ENCODE measurements at places on chromosomes 7 and 10. TPM values are rescaled to one million over a fixed set of nuclear protein-coding genes. Genes with fewer than 3 reads are reported as not detected.

The EVX1 gene
- not detected for polyA plus RNA-seq

The SEMA3D gene
- 0.18 TPM for polyA plus RNA-seq

The SCART1 gene
- polyA plus RNA-seq: 0.32 TPM

The SPDYE2B gene
- polyA plus RNA-seq: not detected

The IL6 gene
- polyA plus RNA-seq: 0.17 TPM

The TMEM140 gene
- polyA plus RNA-seq: 29.3 TPM

The MRC1 gene
- 9.2 TPM for polyA plus RNA-seq

The ABCB4 gene
- polyA plus RNA-seq: 61.5 TPM

The ACSL5 gene
- polyA plus RNA-seq: 55.0 TPM

The NXPH1 gene
- polyA plus RNA-seq: not detected

The PAPOLB gene
- polyA plus RNA-seq: not detected

The OR2A2 gene
- polyA plus RNA-seq: not detected

The FAM25A gene
- polyA plus RNA-seq: not detected

The NOS3 gene
- 1.6 TPM for polyA plus RNA-seq

The OPALIN gene
- polyA plus RNA-seq: not detected

GRCh38 chr7:1974290-1975101 lies 258.2 kb downstream of the MAD1L1 start:
- no peak overlapping the region for H3K4me3 ChIP-seq
- no peaks in the 10 kb centered on the region for H3K27me3 ChIP-seq
- peak overlapping the region; percentile 3 for H3K27ac ChIP-seq
- DNase-seq: no peak
- no peaks in the 10 kb centered on the region for H3K36me3 ChIP-seq

DNA sequence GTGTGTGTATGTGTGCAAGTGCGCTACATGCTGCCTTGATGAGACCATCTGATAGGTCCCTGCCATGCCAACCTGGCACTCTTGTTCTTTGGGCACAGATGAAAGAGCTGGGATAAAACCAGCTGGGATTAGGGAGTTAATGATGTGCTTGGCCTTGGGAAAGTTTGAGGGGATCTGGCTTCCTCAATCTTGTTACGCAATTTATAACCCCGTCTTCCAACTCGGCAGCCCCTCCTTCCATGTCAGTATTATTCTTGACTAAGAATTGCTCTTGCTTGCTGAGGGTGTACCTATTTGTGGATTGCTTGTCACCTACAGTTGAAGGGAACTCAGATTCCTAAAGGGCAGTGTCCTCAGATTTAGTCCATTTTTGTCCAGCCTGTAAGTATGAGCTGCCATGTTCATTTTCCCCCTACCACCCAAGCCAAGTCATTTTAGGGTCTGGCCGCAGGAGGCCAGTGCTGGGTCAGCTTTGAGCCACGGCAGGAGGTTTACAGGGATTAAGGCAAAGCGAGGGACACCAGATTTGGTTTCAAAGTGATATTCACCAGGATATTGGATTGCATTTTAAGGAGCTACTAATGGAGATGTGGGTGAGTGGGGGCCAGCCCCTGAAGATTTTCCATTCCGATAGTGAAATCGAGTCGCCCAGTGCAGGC lies 34.1 kb upstream of the KCNMA1 start:
- no peak overlapping the region for H3K4me3 ChIP-seq
- no peak for DNase-seq
- H3K27ac ChIP-seq: no peak overlapping the region
- no peaks in the 10 kb centered on the region for H3K4me1 ChIP-seq
- no peaks in the 10 kb centered on the region for H3K27me3 ChIP-seq

DNA sequence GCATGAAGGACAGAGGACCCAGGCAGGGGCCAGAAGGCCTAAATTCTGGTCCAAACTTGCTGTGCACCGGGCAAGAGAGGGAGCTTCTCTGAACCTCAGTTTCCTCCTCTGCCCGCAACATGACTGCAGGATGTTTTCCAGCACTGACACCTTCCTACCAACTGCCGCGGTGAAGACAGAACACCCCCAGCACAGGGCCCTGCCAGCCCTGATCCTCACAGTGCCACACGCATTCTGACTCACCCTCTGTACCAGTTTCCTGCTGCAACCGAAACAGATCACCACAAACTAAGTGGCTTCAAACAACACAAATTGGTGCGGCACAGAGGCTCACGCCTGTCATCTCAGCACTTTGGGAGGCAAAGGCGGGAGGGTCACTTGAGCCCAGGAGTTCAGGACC lies 18.1 kb downstream of the MAD1L1 start:
- no peaks in the 10 kb centered on the region for H3K27me3 ChIP-seq
- H3K4me3 ChIP-seq: no peak overlapping the region
- H3K36me3 ChIP-seq: peaks cover 61% of the 10 kb centered on the region
- H3K4me1 ChIP-seq: no peaks in the 10 kb centered on the region
- no peak for DNase-seq

- no peaks in the 10 kb centered on the region for H3K36me3 ChIP-seq
- DNase-seq: no peak
- no peaks in the 10 kb centered on the region for H3K4me1 ChIP-seq
- no peak overlapping the region for H3K27ac ChIP-seq
Measured at GRCh38 chr10:33920351-33920750, 585.9 kb upstream of the NRP1 start.

- H3K36me3 ChIP-seq: no peaks in the 10 kb centered on the region
- no peak for DNase-seq
- no peaks in the 10 kb centered on the region for H3K27me3 ChIP-seq
- no peaks in the 10 kb centered on the region for H3K4me1 ChIP-seq
- H3K4me3 ChIP-seq: no peak overlapping the region
- no peak overlapping the region for H3K27ac ChIP-seq
Measured at GRCh38 chr10:108393089-108393488, 1228.6 kb upstream of the SORCS1 start.

- no peaks in the 10 kb centered on the region for H3K27me3 ChIP-seq
- H3K4me3 ChIP-seq: no peak overlapping the region
- no peak overlapping the region for H3K27ac ChIP-seq
- H3K4me1 ChIP-seq: peaks cover 5% of the 10 kb centered on the region
Measured at GRCh38 chr7:99094401-99094800, 49.5 kb downstream of the SMURF1 start.

GRCh38 chr10:113486531-113486930 lies 66.3 kb upstream of the HABP2 start:
- no peak for DNase-seq
- H3K27me3 ChIP-seq: no peaks in the 10 kb centered on the region
- H3K27ac ChIP-seq: no peak overlapping the region
- H3K4me1 ChIP-seq: no peaks in the 10 kb centered on the region

DNA sequence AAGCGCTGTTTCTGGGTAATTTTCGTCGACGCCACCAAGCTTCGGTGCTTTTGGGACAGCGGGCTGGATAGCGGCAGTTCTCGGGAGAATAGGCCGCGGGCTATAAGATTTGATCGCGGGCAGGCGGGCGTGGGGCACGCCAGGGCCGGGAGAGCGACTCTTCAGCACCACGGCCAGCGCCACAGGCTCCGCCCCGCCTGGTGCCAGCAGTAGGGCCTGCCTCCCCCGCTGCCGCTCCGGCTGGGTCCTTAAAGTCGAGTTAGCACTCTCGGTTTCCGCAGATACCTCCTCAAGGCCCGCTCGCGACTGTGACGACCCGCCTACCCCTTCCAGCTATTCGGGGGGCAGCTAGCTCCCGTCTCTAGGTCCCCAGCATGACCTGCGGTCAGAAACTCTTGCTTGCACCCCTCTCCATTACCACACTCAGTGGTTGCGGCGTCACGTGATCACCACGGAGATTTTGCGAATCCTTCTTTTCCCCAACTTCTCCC lies 9.4 kb downstream of the NXPH1 start:
- H3K27me3 ChIP-seq: peaks cover 13% of the 10 kb centered on the region
- peaks cover 14% of the 10 kb centered on the region for H3K4me1 ChIP-seq
- H3K27ac ChIP-seq: no peak overlapping the region
- H3K36me3 ChIP-seq: no peaks in the 10 kb centered on the region
- no peak overlapping the region for H3K4me3 ChIP-seq

GRCh38 chr7:47389171-47389922 lies 192.6 kb downstream of the TNS3 start:
- H3K4me1 ChIP-seq: no peaks in the 10 kb centered on the region
- DNase-seq: no peak
- no peaks in the 10 kb centered on the region for H3K27me3 ChIP-seq
- no peak overlapping the region for H3K4me3 ChIP-seq
- no peak overlapping the region for H3K27ac ChIP-seq

DNA sequence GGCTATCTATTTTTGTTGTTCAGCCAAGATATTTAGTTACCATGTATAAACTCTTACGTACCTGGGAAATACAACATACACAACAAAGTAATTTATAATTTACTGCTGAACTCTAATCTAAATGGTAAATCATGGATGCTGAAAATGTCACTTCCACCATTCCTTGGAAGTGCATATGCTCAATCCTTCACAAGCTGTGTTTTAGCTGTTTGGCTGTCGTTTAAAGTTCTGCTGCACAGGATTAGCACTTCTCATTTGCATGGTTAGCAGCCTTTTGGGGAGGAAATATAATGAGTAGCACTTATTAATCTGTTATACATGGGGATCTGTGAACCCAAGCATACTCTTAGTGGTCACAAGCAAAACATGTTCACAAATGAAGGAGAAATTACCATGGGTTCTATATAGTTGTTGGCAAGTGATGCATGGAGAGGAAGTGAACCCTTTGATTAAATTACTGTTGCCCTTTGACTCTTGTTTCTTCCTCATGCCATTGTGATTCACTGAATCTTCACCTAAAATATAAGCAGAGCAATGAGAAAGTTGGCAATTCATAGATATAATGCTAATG lies 18.5 kb downstream of the PIK3CG start:
- H3K27ac ChIP-seq: no peak overlapping the region
- H3K4me1 ChIP-seq: no peaks in the 10 kb centered on the region
- no peak overlapping the region for H3K4me3 ChIP-seq
- H3K27me3 ChIP-seq: no peaks in the 10 kb centered on the region
- H3K36me3 ChIP-seq: no peaks in the 10 kb centered on the region

- peaks cover 14% of the 10 kb centered on the region for H3K4me1 ChIP-seq
- no peaks in the 10 kb centered on the region for H3K27me3 ChIP-seq
- no peak for DNase-seq
Measured at GRCh38 chr10:16436367-16436757, 448 bp upstream of the PTER start.

DNA sequence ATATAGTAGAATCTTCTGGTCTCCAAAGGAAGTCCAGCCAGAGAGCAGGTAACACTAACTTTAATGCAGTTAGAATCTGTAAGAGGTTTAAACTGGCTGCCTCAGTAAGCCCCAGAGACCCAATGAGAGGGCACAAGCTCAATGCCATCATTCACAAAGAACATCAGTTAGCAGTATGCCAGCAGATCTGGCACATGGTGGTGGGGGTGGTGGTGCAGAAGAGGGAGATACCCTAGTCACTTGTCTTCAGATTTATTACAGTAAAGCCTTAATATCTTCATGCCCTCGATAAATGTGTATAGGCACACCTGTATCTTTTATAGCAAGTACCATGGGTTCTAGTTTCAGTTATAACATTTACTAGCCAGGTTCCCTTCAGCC lies 86.2 kb downstream of the SORBS1 start:
- no peak for DNase-seq
- peak overlapping the region; percentile 70 for H3K27ac ChIP-seq
- no peak overlapping the region for H3K4me3 ChIP-seq
- H3K27me3 ChIP-seq: no peaks in the 10 kb centered on the region

DNA sequence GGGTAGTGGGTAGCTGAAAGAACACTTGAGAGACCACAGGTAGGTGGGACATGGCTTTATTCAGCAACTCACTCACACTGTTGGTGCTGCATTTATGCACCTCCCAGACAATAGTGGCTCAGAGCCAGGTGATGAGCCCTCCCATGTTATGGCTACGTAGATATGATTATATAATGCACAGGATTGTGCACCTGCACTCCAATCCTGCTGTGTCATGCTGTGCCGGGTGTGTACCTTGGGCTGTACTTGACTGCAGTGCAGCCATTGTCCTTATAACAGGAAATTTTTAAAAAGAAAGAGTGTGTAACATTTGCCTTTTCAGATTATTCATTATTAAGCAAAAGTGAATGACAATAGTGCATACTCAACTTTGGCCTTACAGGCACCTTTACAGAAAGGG lies 366.1 kb upstream of the BMPER start:
- H3K4me1 ChIP-seq: no peaks in the 10 kb centered on the region
- H3K4me3 ChIP-seq: no peak overlapping the region
- no peaks in the 10 kb centered on the region for H3K36me3 ChIP-seq
- H3K27ac ChIP-seq: no peak overlapping the region
- no peaks in the 10 kb centered on the region for H3K27me3 ChIP-seq
- DNase-seq: no peak

- H3K27ac ChIP-seq: no peak overlapping the region
- H3K4me1 ChIP-seq: peaks cover 1% of the 10 kb centered on the region
- H3K4me3 ChIP-seq: no peak overlapping the region
- DNase-seq: no peak
- H3K36me3 ChIP-seq: no peaks in the 10 kb centered on the region
Measured at GRCh38 chr10:49617121-49618020, 3.5 kb downstream of the CHAT start.

DNA sequence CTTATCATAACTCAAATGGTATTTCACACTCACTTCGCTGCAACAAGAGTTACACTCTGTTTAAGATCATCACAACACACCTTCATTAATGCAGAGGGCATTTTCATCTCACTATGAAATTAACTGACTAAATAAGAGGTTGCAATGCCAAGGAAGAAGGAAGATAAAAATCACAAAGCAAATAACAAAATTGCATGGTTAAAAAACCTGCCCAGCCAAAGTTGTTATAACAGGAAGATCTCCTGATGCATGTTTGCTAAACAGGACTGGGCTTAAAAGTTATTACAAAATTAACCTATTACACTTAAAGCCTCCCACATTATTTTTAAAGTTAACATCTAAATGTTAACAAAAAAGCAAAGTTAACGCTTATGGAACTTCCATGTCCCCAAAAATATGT lies 11.8 kb downstream of the FAM13C start:
- no peaks in the 10 kb centered on the region for H3K4me1 ChIP-seq
- H3K27me3 ChIP-seq: no peaks in the 10 kb centered on the region
- H3K27ac ChIP-seq: no peak overlapping the region
- H3K36me3 ChIP-seq: no peaks in the 10 kb centered on the region
- no peak for DNase-seq
- no peak overlapping the region for H3K4me3 ChIP-seq

GRCh38 chr10:95840121-95840520 lies 67.7 kb upstream of the CC2D2B start:
- H3K4me1 ChIP-seq: no peaks in the 10 kb centered on the region
- no peak for DNase-seq
- H3K27ac ChIP-seq: no peak overlapping the region
- H3K4me3 ChIP-seq: no peak overlapping the region
- H3K27me3 ChIP-seq: no peaks in the 10 kb centered on the region

- H3K27me3 ChIP-seq: no peaks in the 10 kb centered on the region
- DNase-seq: no peak
- H3K4me1 ChIP-seq: no peaks in the 10 kb centered on the region
- no peak overlapping the region for H3K27ac ChIP-seq
- H3K36me3 ChIP-seq: peaks cover 3% of the 10 kb centered on the region
Measured at GRCh38 chr7:118194571-118194970, 10.6 kb downstream of the LSM8 start.

- H3K4me1 ChIP-seq: no peaks in the 10 kb centered on the region
- no peaks in the 10 kb centered on the region for H3K27me3 ChIP-seq
- no peak overlapping the region for H3K4me3 ChIP-seq
- no peaks in the 10 kb centered on the region for H3K36me3 ChIP-seq
- DNase-seq: no peak
- H3K27ac ChIP-seq: no peak overlapping the region
Measured at GRCh38 chr7:115221456-115221855, 299.6 kb downstream of the MDFIC start.

- peak overlapping the region; percentile 96 for H3K4me3 ChIP-seq
- no peaks in the 10 kb centered on the region for H3K27me3 ChIP-seq
- peaks cover 32% of the 10 kb centered on the region for H3K4me1 ChIP-seq
Measured at GRCh38 chr10:6089334-6090219, 743 bp downstream of the RBM17 start.
